Tracheal epithelial cell (primary cell): ENCODE measurements at places on chromosomes 1 and 21. TPM values are rescaled to one million over a fixed set of nuclear protein-coding genes. Genes with fewer than 3 reads are reported as not detected.

The IL19 gene
- 0.24 TPM in 1 of 2 replicates, not detected in the other for total RNA-seq

The HRNR gene
- total RNA-seq, result 0.24 TPM in 1 of 2 replicates, not detected in the other

The E2F2 gene
- total RNA-seq, result under 0.01 and 0.24 TPM in 2 replicates

The LRIF1 gene
- total RNA-seq, result 7.2 and 11.3 TPM in 2 replicates

The NUAK2 gene
- 6.2 and 21.9 TPM in 2 replicates for total RNA-seq

The YTHDF2 gene
- total RNA-seq, result 55.8 and 56.4 TPM in 2 replicates

The MTFR1L gene
- total RNA-seq, result 19.5 and 24.3 TPM in 2 replicates

The WDR64 gene
- not detected in 2 replicates for total RNA-seq

The CYP4X1 gene
- 0.21 TPM in 1 of 2 replicates, not detected in the other for total RNA-seq

The GBP7 gene
- not detected in 2 replicates for total RNA-seq

The SPRR1A gene
- not detected in 2 replicates for total RNA-seq

The GIPC2 gene
- 0.48 and 3.4 TPM in 2 replicates for total RNA-seq

The SDC3 gene
- total RNA-seq, result 2.1 and 11.1 TPM in 2 replicates

The CD160 gene
- under 0.01 TPM in 1 of 2 replicates, not detected in the other for total RNA-seq

The CLCNKB gene
- under 0.01 TPM in 1 of 2 replicates, not detected in the other for total RNA-seq

The GPR157 gene
- total RNA-seq, result 20.0 and 26.0 TPM in 2 replicates

The TEX38 gene
- not detected in 2 replicates for total RNA-seq

The ENAH gene
- total RNA-seq, result 68.4 and 72.3 TPM in 2 replicates

The TMEM82 gene
- total RNA-seq, result not detected in 2 replicates
